SJSA1 (cell line): ENCODE measurements at places on chromosomes 1 and 21. TPM values are rescaled to one million over a fixed set of nuclear protein-coding genes. Genes with fewer than 3 reads are reported as not detected.

Gene ACTN2
- total RNA-seq: not detected in 2 replicates

Gene AK4
- under 0.01 and 0.21 TPM in 2 replicates for total RNA-seq

Gene CSF3R
- not detected in 2 replicates for total RNA-seq

Gene MCOLN3
- 0.16 TPM in 1 of 2 replicates, not detected in the other for total RNA-seq

DNA sequence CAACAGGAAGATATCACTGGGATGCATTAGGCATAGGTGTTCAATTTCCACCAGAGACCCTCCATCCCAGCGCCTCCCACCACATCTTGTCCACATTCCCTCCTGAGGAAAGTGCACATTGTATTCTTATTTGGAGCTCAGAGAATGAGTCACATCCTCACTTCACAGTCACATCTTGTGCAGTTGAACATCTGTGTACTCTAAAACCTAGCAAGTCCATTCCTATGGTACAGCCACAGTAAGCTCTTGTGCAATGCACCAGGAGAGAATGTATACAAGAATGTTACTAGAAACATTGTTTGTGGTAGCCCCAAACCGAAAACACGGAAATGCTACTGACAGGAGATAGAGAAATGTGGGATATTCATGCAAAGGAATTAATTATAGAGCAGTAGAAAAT, 1.6 kb upstream of the KDF1 start:
- DNase-seq: no peak

DNA sequence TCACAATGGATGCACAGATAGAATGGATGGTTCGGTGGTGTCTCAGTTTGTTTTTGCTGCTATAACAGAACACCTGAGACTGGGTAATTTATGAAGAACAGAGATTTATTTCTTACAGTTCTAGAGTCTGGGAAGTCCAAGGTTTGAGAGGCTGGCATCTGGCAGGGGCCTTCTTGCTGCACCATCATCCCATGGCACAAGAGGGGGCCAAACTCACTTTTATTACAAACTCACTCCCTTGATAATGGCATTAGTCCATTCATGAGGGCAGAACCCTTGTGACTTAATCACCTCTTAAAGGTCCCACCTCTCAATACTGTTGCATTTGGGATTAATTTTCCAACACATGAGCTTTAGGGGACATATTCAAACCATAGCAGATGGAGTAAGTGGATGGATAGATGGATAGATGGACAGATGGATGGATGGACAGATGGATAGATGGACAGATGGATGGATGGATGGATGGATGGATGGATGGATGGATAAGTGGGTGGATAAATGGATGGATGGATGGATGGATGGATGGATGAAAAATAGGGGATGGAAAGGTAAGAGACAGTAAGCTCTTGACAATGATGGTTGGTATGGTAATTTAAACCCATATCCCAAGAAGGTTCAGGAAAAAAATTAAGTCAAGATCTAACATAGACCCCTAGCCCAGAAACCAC, 16.5 kb downstream of the CAMK2N1 start:
- no peak for DNase-seq

GRCh38 chr21:14602382-14602958, 56.4 kb upstream of the SAMSN1 start:
- DNase-seq: no peak

- no peak for DNase-seq
Observed at GRCh38 chr1:160451859-160452232, 51.5 kb downstream of the VANGL2 start.

- DNase-seq: no peak
Observed at GRCh38 chr1:116111524-116112021, 374 bp downstream of the MAB21L3 start.

- DNase-seq: no peak
Observed at GRCh38 chr21:31023680-31024079, 14.6 kb downstream of the KRTAP19-8 start.

DNA sequence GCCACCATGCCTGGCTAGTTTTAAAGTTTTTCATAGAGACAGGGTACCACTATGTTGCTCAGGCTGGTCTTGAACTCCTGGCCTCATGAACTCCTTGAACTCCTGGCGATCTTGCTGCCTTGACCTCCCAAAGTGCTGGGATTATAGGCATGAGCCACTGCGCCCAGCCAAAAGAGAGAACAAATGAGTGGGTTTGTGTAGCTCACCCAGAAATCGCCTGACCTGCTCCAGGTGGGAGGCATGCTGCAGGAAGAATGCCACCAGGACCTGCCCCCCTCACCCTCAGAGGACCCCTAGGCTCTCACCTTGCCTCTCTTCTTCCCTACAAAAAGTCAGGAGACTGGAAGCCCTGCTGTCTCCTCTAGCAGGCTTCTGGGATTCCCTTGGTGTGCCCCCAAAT, 88.8 kb downstream of the SYT2 start:
- DNase-seq: no peak

GRCh38 chr1:19612530-19612929, 31.6 kb upstream of the NBL1 start:
- DNase-seq: no peak

DNA sequence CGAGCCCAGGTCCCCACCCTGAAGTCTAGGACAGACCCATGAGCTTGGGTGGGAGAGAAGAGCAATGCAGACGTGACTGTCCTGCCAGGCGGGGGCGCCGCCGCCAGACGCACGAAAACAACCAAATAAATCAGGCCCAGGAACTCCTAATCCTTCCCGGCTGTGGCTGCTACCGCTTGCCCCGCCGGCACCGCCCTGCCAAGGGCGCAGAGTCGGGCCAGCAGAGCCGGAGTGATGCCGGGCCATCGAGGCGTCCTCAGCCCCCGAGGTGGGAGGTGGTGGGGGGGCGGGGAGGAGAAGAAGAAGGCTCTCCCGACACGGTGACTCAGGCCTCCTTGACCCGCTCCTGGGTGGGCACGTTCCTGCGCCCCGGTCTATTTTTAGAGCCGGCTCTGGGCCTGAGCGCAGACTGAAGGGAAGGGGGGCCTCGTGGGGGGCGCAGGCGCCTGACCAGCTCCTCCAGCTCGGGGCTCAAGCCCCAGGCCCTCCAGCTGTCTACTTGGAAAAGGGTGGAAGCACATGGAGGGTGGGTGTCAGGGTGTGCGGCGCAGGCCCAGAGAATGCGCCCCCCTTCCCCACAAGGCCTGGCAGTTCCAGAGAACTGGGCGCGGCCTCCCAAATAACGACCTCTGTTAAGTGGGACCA, 10.7 kb upstream of the COL16A1 start:
- DNase-seq: peak; percentile 99
